ENCODE measurements at places on chromosomes 11 and 22.

DNA sequence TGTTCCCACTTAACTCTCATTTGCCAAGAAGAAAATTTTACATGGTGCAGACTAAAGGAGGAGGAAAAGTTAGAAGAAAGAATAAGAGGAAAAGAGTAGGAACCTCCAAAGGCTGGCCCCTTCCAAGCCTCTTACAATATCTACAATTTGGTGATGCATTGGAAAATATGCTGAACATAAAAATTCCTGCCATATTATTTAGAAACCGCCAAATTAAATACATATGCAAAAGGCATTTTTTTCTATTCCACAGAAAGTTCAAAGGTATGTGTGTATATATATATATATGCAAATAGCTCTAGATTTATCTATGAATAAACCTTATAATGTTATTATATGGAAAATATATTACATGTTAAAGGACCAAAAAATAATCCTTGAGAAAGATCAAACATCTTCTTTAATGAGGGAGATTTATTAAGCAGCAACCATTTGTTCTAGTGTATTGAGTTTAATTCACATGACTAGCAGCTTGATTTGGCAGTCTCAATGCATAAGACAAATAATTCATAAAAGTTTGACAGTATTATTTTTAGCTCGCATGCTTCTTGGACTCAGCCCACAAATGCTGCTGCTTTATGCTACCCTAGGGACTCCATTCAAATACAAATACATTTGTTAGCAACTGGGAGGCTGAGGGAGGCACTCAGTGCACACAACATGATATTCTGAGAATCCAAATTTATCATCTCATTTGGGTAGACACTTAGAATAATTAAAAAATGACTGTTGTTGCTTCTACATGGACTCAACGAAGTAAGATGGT is 184.9 kb downstream of the SBF2 start:
- peak; percentile 66 for DNase-seq

DNA sequence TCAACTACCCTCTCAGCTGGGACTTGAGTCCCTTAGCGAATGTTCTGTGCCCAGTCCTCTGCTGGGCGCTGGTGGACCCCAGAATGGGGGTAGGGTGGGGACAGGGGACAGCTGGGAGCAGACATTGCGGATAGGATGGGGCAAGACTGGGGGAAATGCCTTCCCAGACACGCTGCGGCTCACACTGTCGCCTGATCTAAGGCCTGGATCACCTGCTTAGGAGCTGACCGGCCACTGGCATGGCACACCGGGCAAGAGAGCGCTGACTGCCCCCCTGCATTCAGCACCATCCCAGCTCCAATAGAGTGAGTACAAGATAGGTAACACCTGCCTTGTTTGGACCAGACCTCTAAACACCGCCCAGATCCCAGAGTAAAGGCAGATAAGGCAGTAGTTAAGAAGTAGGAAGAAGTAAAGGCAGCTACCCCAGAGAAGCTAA is 1.4 kb downstream of the ARVCF start:
- DNase-seq = no peak

DNA sequence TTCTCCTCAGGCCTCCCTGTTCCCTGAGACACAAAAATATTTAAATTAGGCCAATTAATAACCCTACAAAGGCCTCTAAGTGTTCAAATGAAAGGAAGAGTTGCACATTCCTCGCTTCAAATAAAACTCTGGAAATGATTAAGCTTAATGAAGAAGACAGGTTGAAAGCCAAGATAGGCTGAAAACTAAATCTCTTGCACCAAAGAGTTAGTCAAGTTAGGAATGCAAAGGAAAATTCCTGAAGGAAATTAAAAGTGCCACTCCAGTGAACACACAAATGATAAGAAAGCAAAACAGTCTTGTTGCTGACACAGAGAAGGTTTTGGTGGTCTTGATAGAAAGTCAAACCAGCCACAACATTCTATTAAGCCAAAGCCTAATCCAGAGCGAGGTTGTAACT is 574.4 kb downstream of the OPCML start:
- no peak for DNase-seq

GRCh38 chr11:47797633-47798032 is 30.5 kb upstream of the FNBP4 start:
- no peak for DNase-seq

DNA sequence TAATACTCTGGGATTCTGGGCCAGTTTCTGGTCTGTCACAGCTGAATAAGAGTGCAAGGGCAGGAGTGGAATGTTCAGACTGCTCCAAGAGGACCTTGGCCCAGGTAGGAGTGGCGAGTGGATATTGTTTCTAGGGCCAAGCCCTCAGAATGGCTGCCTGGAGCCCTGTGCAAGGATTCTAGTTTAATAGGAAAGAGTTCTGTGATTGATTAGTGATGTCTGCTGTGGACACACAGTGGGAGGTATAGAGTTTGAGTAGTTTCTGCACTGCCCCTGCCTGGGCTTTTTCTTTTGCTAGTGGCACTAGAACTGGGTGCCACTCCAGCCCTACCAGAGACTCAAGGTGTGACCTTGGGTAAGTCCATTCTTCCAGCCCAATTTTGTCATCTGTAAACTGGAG is 9.7 kb upstream of the MPPED1 start:
- no peak for DNase-seq

DNA sequence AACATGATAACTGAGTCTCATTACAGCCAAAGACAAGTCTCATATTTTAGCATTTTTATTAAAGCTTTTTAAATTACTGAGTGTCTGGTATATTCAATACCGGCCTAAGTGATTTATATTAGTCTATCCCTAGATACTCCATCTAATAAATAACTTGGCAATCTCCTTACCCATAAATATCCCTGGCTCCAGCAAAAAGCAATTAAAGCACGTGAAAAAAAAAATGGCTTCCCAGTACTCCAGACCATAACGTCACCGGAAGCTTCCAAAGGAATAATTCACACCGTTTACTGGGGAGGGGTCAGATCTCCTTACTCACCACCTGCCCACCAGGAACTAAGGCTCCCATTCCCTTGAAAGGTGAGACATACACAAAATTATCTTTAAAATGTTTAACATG is 988.3 kb downstream of the OPCML start:
- DNase-seq = no peak

DNA sequence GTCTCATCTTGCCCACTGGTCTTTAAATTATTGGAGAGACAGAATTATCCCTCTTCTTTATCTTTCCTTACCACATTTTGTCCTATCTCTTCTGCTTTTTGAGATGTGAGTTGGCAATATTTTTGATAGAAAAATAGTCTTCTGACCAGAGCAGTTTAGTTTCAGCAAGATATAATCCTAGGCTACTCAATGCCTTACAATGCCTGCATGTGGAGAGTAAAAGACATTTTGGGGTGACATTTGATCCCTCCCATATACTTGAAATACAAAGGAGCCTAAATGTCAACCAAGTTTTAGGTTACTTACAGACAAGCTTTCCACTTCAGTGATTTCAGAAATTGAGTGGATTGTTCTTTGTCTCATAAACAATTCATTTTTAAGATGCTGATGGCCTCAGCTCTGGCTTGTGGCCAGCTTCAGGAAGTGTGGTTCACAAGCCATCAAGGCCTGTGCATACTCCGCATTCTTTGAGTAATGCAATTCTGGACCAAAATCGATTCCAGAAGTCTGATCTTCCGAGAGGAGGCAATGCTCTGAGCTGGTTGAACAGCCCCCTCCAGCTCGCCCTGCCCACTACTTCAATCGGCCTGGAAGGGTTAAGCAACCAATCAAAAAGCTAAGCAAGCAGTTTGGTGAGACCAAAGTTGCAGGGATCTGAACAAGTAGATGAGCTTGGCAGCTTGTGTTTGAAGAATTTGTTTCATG is 274.4 kb downstream of the BLID start:
- no peak for DNase-seq

DNA sequence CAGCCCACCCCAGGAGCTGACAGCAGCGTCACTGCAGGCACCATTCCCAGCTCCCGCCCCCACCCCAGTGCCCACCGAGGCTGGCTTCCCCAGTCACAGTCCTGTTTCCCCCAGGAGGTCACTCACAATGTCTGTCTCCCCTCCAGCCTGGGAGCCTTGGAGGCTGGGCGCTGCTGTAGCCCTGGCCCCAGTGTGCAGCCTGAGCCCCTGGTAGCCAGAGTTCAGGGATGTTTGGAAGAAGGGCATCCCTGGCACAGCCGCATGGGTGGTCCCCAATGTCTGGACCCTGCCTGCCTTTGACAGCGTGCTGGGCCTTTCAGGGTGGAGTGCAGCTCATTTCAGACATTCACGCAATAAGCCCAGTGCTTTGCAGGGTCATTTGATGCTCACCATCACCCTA is 4.3 kb downstream of the CAPN5 start:
- peak; percentile 8 for DNase-seq

DNA sequence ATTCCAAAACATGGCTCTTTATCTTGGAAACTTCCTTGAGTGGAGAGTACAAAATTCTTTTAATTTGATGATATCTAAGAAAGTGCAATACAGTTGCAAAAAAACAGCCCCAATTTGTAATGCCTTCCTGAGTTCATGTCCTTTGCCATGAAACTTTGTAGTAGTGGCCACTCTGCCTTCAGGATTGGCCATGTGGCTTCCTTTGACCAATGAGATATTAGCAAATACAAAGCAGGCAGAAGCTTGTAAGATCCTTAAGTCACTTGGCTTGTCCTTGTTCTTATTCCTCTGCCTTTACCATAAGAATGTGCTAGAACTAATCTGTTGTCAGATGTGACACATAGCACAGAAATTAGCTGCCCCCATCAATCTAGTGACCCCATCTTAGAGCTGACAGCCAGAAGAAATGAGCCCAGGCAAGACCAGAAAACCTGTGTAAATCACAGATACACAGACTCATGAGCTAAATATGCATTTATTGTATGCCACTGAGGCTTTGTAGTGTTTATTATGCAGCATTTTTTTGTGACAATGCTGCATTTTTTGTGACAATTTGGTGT is 29.8 kb upstream of the BLID start:
- no peak for DNase-seq

GRCh38 chr22:43796567-43796966 is 15.5 kb downstream of the EFCAB6 start:
- DNase-seq = no peak

DNA sequence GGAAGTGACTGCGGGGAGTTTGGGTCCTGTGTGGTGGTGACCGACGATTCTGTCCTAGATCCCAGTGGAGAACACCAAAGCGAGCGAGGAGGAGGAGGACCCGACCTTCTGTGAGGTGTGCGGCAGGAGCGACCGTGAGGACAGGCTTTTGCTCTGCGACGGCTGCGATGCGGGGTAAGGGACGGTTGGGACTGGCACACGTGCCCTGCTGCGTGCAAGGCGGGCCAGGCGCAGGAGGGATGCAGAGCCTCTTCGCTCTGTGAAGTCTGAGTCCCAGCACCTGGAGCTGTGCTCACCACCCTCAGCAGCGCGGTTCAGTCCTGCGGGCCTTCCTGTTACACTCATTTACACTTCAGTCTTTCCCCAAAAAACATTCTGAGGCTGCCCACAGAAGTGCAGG is 16.2 kb downstream of the PHRF1 start:
- DNase-seq = no peak

DNA sequence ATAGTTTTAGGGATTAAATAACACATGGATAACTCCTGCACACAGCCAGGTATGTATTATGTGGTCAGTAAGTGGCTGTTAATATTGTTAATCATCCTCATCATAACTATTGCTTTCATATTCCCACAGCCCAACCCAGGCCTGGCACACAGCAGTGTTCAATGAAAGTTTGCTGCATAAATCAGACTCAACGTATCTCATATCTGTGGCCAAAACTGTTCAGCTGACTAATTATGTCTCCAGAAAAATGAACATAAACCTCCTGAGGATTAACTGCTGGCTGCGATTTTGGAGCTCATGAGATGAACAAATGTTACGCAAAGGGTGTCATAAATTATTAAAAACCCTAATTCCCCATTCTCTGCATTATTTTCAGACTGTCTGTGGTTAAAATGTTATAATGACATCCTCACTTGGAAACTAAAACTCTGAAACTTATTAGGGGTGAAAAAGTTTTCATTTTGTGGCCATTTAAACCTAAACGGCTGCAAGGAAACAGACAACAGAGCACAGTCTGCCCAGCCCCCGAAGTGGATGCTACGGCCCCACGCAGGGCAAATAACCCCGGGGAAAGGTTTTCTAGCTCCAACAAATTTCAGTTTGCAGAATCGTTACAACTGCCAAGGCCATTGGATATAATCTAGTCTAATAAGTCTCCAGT is 17.3 kb downstream of the ABCC8 start:
- no peak for DNase-seq

- no peak for DNase-seq
Measured at GRCh38 chr11:112584672-112585071, 324.0 kb upstream of the PLET1 start.

GRCh38 chr11:92685049-92685448 is 284.4 kb upstream of the MTNR1B start:
- no peak for DNase-seq
